ENCODE measurements at places on chromosomes 6 and 20.

DNA sequence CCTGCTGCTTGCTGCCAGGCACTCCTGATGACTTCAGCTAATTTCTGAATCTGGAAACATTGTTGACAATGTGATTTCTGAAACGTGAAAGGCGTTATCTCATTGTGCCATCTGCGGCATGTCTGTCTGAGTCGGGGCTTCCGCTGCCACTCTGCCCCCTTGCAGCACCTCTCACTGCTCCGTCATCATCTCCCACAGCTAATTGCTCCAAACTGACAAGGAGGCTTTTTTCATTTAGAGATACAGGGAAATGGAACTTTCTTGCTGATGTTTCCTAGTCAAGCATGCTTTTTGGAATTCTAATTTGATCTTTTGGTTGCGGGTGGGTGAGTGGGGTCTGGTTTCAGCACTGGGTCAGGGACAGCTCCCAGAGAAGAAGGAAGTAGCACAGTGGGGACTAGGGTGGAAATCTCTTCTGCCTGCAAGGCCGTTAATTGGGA, 233.5 kb downstream of the DHX35 start:
- no peak for DNase-seq

DNA sequence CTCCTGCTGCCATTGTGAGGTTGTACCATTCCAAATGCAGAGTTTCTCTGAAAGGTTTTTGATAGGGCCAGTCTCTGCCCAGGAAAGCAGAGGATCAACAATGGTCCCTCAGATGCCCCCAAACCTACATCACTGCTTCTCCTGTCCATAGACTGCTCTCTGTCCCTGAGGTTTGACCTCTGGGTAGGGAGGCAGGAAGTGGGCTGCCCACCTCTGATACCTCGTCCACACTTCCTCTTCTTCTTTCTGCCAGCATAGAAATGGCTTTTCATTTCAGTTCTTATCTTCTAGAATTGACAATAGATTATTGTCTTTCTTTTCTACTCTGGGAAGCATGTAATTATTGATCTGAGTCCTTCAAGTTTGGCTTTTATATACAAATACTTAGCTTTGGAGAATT, 170.6 kb downstream of the TRMT11 start:
- no peak for DNase-seq

DNA sequence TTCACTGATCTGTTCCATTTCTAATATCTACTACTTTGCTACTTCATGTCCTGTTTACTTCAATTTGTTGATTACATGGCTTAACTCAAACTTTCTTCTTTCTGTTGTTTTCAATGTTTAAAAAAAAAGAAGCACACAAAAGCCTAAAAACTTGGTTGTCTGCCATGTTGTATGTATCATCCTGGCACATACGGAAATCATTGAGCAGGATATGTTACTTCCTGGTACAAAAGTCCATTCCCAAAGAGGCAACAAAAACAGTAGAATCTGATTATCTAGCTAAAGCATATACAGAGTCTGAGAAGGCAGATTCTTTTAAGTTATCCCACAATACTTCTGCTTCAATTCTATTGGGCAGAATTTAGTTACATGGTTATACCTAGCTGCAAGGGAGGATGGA, 14.5 kb upstream of the COL12A1 start:
- no peak for DNase-seq

GRCh38 chr20:10961651-10962288, 288.0 kb upstream of the JAG1 start:
- DNase-seq, result no peak

- no peak for DNase-seq
Observed at GRCh38 chr6:156773935-156774852, 3.0 kb upstream of the ARID1B start.

DNA sequence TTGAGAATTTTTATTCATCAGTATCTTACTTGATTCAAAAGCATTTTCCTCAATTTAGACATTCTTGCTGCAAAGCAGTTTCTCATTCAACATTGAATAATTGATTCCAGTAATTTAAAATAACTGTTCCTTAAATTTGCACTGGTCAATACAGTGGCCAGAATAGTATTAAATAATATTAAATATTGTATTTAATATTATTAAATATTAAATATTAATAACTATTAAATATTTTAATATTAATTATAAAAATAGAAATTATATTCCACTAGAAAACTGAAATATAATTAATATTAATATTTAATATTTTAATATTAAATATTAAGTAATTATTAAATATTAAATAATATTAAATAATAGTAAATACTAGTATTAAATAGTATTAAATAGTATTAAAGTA, 758.8 kb downstream of the EYS start:
- DNase-seq, result no peak

DNA sequence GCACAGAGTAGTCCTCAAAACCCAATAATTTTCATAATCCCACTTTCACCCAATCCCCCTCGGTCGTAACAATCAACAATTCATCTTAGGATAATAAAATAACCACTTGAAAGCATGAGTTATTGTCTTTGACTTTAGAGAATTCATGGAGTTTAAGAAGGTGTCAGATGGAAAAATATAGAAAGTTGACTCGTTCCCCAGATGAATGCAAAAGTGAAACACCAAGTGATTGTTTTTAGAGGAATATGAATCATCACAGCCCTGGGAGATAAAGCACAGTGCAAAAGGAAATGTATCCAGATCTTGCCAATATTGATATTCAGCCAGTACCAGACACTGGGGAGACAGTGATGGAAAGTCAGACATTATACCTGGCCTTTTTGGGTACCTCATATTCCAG, 860.5 kb downstream of the DHX35 start:
- DNase-seq, result no peak

- peak; percentile 45 for DNase-seq
Observed at GRCh38 chr6:128519132-128519930, 1.1 kb downstream of the PTPRK start.

Measured in heart right ventricle (tissue), 16 donors.